ENCODE measurements at places on chromosomes 6 and 20. TPM values are rescaled to one million over a fixed set of nuclear protein-coding genes. Genes with fewer than 3 reads are reported as not detected.

DNA sequence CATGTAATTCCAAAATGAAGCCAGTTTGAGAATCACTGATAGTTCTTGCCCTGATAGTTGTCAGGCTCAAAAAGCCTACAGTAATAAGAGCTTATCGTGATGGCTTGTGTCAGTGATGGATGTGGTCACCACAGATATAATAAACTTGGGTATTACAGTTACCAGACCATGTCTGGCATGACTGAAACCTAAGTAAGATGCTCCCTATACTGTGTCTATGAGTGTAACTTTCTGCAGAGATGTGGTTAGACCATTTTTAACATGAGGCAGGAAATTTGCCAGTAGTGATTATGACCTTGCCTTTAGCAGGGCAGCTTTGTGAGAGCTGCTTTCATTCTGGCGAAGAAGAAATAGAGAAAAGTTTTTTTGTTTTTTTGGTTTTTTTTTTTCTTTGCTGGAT, 90.2 kb downstream of the ANKS1A start:
- no peak for DNase-seq

DNA sequence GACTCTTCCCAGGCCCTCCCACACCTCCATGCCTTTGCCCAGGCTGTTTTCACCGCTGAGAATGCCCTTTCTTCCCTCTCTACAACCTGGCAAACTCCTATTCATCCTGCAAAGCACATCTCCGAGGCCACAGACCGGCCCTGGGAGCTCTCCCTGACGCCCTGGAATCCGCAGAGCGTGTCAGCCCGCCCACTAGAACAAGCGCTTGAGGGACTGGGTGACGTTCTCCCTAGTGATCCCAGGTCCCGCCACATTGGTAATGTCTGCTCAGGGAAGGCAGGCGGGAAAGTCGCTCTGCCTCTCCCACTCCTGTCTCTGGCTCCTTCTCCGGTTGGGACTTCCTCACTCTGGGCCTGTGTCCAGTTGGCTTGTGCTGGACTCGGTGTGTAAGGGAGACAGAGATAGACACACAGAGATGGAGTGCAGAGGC, 61.6 kb downstream of the SRC start:
- no peak for DNase-seq

DNA sequence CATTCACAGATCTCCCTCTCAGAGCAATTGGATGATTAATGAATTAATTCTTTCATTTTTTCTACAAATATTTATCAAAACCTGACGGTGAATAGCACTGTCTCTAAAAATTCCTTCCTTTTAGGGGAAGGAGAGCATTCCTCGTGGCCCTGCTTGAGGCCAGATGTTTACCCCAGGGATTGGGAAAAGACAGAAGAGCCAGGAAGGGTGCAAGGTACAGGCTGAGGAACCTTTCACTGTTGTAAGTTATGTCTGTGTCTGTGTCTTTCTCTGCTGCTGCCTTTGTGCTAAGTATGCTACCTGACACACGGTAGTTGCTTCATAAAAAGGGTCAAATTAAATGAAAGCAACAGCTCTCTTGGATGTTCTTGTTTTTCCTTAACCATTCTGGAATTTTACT, 27.4 kb upstream of the CCN2 start:
- no peak for DNase-seq

DNA sequence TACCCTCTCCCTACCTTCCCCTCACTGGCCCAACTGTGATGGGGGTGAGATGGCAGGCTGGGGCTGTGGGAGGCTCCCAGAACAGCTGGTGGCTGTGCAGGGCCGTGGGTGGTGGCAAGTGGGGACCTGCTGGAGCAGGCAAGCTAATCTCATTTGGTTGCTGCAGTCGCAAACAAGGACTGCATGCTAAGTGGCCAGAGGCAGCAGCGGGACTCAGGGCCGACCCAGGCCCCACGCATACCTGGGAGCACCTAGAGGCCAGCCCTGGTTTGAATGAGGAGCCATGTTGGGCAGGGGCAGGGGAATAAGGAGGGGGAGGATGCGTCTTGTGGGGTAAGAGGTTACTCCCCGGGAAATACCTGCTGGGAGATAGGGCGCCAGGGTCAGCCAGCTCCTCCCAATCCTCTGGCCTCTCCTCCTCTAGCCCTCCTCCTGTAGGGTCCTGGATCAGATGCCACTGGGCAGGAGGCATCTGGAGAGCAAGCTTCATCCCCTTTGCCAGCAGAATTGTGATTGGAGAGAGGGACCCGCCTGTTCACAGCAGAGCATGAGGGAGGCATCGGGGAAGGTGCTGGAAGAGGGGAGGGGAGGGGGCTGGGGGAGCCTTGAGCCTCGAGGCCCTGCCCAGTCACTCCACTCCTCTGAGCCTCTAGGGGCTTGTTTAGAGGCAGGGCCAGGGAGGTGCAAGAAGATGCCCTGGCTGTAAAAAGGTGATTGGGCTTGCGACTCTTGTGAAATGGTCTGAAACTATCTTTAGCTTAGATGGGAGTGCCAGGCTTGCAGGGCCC, 24.3 kb upstream of the CDH22 start:
- no peak for DNase-seq

- no peak for DNase-seq
Observed at GRCh38 chr20:45589725-45590124, 10.6 kb upstream of the WFDC8 start.

DNA sequence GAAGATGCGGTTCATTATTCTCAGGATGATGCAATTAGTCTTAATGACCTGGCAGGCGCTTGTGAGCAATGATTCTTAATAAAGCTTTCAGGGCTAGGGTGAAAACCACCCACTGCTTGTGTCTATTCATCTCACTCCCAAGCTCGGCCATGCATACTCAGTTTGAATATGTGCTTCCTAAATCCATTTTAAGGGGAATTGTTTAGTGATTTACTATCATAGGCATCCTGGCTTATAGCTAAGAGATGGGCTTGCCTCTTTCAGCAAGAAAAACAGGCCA, 141.1 kb upstream of the SLC24A3 start:
- DNase-seq, result no peak

DNA sequence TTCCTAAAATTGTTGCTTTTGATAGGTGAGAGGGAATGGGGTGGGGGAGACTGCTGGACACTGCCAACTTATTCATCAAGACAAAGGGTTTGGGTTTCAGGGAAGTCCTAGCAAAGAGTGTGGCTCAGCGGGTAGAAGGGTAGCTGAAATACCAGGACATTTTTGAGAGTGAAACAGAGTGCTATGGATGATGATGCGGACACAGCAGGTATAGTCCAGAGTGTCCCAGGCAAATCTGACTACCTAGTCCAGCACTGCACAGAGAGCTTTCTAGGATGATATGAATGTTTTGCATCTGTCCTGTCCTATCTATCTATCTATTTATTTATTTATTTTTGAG, 154.3 kb downstream of the BCAS1 start:
- no peak for DNase-seq

GRCh38 chr6:95544517-95545225, 32.7 kb upstream of the MANEA start:
- no peak for DNase-seq

The PLCB4 gene
- not detected for polyA plus RNA-seq

The PTCRA gene
- not detected for polyA plus RNA-seq
